ENCODE measurements at places on chromosomes 3 and 15. TPM values are rescaled to one million over a fixed set of nuclear protein-coding genes. Genes with fewer than 3 reads are reported as not detected.

DNA sequence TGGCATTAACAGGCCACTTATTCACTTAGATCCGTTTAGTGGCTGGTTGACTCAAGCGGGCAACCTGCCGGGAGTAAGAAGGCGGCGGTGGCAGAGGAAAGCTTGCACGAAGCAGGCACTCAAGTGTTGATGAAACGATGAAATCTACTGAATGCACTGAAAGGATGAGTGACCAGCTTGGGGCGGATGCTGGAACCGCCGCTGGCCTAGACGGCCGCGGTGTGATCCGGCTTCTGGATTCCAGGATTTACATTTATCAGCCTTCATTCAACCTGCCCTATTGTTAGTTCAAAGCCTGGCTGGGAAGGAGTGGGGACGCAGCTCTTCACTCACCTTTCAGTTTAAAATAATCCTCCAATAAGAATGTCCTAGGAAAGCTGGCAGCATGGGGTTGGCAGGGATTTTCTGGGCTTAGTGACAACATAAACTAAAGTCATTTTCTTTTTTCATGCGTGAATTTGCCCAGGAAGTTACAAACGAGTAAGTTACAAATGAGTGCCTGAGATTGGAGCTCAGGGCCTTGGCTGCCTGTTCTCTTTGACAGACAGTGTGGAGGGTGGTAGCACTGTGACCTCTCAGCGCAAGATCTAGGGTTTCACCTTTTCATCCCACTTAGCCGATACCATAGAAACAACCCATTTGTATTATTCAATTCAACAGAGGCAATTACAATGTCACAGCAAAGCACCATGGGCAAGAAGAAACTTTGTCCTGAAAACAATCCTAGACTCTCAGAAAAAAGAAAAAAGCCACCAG lies 1.1 kb upstream of the PLCH1 start:
- peak; percentile 44 for DNase-seq

GRCh38 chr3:69294014-69294766 lies 91.7 kb downstream of the FRMD4B start:
- no peak for DNase-seq

The ISL2 gene
- 0.24 TPM for total RNA-seq

DNA sequence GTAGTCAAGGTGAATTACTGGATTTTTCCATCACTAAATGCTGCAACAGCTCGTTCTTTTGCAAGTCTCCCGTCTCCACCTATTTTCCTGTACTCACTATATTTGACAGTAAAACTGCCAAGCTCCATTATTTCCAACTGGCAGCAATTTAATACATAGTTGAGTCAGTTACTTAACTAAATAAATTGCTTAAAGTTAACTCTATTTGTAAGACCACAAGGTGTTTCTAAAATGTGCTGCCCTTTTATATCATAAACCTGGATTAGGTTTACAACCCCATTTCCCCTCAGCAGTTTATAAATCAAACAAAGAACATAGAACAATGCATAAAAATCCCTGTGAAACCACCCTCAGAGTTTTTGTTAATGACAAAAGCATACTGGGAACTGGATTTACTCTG lies 211.4 kb upstream of the DPH6 start:
- no peak for DNase-seq

The LMAN1L gene
- not detected for total RNA-seq

The TM4SF18 gene
- total RNA-seq, result 0.95 TPM

- no peak for DNase-seq
These were observed 36.2 kb upstream of the TSPAN3 start for GRCh38 chr15:77107068-77107467.

- no peak for DNase-seq
These were observed 237.8 kb upstream of the UBE2E1 start for GRCh38 chr3:23567917-23568316.

DNA sequence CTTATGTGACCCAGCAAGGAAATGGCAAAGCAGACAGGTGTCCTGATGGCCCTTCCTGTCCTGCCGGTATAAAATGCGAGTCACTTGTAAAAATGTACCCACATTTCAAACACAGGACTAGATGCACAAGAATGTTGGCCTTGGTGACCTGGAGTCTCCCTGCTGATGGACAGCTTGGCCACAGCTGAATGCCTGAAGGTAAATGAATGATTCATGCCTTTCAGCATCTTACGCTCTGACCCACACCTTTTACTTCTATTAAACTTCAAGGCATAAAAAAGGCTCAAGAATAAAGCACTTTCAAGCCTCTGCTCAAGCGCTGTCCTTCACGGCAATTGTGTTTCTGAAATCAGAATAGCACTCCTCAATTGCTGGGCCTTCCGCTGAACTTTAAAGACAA lies 228.0 kb upstream of the SLCO3A1 start:
- no peak for DNase-seq

Data from left colon (tissue), 2 donors.